ENCODE measurements at places on chromosomes 11 and 22.

DNA sequence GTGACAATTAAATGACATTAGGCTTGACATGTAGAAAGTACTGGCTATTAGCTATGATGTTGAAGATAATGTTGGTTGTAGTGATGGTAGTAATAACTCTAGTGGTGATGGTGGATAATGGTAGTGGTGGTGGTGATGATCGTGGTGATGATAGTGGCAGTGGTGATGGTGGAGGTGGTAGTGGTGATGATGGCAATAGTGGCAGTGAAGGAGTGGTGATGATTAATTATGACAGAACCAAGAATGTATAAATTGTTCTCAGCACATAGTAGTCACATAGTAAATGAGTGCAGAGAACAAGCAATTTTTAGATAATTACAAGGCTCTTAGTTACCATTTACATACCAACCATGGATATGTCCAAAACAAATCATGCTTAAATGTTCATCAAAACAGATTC lies 5.3 kb upstream of the CD44 start:
- DNase-seq = no peak

GRCh38 chr22:49825944-49826602 lies 1.6 kb downstream of the BRD1 start:
- DNase-seq = no peak

DNA sequence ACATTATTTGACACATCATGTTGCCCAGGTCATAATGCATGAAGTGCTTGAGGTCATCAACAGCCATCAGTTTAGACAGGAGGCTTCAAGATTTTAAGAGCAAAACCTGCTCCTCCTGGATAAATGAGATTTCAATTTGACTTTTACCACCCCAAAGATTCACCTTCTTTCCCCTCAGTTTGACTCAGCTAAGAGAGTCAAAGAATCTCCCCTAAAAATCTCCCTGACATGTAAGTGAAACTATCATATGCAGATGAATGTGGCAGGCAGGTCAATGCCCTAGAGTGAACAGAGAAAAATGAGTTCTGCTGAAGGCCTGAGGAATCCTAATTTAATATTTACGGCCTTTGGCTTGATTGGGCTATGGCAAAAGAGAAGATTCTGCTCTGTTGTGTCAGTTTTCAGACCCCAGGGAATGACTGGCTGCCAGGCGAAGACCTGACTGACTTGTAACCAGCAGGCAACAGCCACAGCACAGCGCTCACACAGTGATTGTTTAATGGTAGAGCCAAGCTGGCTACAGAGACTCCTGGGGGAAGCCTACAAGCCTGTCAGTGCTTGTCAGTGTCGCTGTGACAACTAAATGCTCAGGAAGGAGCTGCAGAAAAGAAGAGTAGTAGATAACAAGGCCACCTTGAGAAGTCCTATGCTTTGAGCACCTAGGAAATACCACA lies 491.2 kb upstream of the LRRC4C start:
- DNase-seq = no peak

GRCh38 chr11:61783717-61784505 lies 8.5 kb downstream of the TMEM258 start:
- DNase-seq = no peak

- DNase-seq = no peak
These were observed 37.7 kb upstream of the B3GAT1 start for GRCh38 chr11:134449713-134450112.

GRCh38 chr11:75427181-75427580 lies 5.8 kb downstream of the KLHL35 start:
- DNase-seq = no peak

DNA sequence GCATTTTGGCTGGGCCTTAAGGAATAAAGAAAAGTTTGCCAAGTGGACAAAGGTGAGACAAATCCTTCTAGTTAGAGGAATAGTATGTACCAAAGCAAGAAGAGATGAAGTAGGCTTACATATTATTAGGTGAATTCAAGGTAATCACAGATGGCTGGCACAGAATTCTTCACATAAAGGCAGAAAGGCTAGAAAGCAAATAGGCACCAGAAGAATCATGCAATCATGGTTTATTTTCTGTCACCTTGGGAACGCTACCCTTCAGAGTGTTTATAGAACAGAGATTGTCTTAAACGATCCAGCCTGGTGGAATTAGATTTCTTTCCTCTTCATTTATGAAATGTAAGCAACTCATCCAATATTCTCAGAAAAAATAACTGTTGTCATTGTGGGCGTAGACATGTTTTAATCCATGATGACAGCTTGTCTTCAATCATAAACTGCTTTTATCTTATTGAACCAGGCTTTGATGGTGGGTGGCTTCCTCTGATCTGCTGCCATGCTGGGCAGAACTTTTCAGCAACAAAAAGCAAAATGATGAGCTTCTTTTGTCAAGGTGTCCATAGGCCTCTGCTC lies 49.0 kb upstream of the CSNK2A3 start:
- no peak for DNase-seq

GRCh38 chr11:65803797-65804492 lies 17.1 kb downstream of the OVOL1 start:
- no peak for DNase-seq

GRCh38 chr11:100748153-100748552 lies 61.1 kb downstream of the ARHGAP42 start:
- DNase-seq = no peak

GRCh38 chr11:118241764-118242098 lies 10.4 kb downstream of the MPZL3 start:
- no peak for DNase-seq

GRCh38 chr11:33885338-33886005 lies 6.4 kb downstream of the LMO2 start:
- DNase-seq = no peak

- no peak for DNase-seq
These were observed 169.6 kb downstream of the ETS1 start for GRCh38 chr11:128417607-128418324.

DNA sequence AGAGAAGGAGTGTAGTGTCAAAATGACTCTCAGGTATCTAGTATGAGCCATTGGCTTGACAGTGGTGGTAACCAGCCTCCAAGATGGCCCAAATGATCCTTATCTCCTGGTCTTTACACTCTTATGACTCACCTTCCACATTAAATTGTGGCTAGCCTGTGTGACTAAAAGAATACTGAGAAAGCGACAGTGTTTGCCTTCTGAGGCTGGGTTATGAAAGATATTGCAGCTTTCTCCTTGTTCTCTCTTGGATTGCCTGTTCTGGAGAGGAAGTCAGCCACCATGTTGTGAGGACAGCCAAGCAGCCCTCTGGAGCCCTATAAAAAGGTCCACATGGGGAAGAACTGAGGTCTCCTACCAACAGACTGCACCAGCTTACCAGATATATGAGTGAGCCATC lies 15.8 kb downstream of the C11orf71 start:
- no peak for DNase-seq

DNA sequence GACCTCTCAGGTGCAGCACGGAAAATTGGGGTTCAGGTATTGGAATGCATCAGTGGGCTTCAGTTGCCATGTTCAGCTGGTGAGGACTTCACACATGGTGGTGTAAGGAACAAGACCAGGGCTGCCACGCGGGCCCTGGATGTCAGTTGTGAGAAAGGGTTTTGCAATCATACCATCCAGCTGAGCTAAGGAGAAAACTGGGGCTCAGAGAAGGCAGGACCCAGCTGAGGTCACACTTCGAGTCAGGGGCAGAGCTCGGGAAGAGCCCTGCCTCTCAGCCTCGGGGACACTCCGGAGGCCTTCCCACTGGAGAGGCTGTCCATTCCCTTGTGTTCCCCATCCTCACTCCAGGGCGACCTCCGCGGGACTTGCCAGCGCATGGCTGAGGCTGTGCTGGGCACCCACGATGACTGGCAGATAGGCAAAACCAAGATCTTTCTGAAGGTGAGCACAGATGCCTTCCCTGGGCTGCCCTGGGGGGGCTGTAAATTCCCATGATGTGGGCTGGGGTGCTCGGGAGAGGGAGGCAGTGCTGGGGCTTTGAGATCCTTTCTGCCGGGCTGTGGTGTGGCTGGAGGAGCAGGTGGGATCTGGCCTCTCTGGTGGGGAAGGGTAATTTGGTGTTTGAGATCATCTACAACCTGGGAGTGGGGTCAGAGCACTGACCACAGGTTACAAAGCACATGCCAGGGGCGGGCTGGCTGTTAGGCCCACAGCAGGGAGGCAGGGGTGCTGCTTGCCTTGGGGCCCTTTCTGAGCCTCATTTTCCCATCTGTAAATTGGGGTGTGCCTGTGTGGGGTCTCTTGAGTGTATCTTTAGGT lies 47.2 kb downstream of the MYO7A start:
- no peak for DNase-seq

DNA sequence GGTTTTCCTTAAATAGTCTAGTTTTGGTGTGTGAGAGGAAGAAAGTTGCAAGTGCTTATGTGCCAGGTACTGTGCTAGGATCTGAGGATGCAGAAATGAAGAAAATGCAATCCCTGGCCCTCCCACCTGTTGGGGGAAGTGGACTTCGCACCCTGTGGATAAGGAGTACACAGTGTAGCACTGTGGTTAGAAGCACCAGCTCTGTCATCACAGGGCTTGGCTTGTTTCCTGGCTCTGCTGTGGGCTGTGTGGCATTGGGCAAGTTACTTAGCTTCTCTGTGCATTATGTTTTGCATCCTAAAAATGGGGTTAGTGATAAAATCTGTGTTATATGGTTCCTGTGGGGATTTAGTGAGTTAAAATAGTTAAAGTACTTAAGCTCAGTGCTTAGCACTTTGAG lies 68.2 kb downstream of the ENDOD1 start:
- no peak for DNase-seq

GRCh38 chr11:131985846-131986301 lies 615.5 kb downstream of the NTM start:
- no peak for DNase-seq

DNA sequence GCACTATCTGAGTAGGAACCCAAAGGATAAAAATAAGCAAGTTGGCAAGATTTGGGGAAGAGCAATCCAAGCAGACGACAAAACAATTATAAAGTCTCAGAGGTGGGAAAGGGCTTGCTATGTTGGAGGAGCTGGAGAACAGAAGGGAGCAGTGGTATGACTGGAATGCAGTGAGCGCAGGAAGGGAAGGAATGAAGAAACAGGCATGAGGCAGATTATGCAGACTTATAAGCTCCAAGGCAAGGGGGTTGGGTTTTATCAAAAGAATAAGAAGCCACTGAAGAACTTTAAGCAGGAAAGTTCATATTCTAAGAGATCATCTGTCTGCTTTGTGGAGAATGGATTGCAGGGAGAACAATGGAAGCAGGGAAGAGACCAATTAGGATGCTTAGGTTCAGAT lies 31.7 kb downstream of the PGM2L1 start:
- DNase-seq = no peak

DNA sequence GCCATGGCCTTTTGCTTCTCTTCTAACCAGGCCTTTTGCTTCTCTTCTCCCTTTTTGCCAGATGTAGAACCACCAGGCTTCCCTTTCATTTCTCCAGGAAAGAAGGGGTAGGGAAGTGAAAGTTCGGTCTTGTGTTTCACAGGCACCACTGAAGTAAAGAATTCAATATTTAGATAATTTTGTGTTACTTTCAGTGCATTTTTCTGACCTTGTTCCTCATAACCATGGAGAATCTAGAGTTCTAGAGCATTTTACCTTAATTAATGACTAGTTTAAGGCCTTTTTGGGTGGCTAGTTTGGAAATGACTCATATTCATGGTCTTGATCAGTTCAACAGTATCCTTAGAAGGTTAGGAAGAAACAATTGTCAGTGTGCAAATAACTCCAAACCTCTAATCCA lies 22.7 kb downstream of the GRAMD1B start:
- no peak for DNase-seq

DNA sequence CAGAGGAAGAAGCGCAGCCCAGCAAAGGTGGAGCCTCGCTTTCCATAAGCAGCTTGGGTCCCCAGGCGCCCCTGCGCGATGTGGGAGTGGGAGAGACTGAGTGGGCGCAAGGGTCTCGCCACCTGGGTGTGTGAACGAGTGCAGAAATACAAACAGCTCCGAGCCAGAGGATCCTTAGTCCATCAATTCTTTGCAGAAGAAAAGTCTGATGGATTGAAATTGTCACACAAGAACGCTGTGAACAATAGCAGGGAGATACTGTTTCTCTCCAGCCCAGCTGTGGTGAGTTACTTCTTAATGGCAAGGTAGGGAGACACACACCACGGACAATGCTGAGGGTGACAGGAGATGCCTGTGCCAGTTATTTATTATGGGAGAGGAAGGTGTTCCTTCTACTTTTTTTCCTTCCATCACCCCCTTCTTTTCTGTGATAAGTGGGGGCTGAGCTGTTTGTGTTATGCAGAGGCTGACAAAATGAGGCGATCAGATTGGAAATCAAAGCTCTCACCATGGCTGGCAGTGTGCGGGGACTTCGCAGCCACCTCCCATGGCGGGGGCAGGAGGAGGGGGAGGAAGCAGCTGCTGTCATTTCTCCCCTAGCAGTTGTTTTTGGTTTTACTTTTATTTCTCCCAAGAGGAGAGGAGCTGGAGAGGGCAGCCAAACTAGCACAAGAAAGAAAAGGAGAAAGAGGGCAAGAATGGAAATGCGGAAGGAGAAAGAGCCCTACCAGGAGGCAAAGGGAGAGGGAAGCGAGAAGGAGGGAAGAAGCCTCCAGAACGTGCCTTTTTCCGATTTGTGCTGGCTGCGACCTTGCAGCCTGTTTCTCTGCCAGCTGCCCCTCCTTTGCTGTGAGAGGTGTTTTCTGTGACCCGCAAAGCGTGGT lies 755.8 kb downstream of the NTM start:
- no peak for DNase-seq

DNA sequence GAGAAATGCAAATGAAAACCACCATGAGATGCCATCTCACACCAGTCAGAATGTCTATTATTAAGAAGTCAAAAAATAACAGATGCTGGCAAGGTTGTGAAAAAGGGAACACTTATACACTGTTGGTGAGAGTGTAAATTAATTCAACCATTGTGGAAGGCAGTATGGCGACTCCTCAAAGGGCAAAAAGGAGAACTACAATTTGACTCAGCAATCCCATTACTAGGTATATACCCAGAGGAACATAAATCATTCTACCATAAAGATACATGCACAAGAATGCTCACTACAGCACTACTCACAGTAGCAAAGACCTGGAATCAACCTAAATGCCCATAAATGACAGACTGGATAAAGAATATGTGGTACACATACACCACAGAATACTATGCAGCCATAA lies 161.1 kb upstream of the PDGFD start:
- no peak for DNase-seq
